ENCODE measurements at places on chromosomes 2 and 18.
A peak's percentile ranks its signal among the peaks of the same experiment; 100 is the strongest.

GRCh38 chr2:8980096-8980495 lies 23.4 kb downstream of the MBOAT2 start:
- DNase-seq: no peak

GRCh38 chr2:215606219-215606618 lies 170.4 kb upstream of the FN1 start:
- no peak for DNase-seq

DNA sequence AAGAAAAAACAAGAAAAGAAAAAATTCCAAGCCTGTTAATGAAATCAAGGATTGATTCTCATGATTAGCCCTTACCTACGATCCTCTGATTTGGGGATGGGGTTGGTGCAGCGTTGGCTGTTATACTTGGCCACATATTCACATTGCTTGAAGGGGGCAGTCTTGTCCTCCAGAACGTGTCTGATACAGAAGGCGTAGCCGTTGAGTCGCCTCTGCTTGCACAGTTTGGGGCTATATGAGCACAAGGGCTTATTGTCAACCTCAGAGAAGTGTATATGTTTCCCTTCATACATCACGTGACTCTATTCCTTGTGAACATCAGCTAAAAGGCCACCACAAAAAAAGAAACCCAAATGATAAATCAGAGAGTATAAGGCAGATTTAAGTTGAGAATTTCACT lies 23.2 kb downstream of the INO80D start:
- no peak for DNase-seq

- no peak for DNase-seq
These were observed 40.6 kb upstream of the SNED1 start for GRCh38 chr2:240957656-240958365.

DNA sequence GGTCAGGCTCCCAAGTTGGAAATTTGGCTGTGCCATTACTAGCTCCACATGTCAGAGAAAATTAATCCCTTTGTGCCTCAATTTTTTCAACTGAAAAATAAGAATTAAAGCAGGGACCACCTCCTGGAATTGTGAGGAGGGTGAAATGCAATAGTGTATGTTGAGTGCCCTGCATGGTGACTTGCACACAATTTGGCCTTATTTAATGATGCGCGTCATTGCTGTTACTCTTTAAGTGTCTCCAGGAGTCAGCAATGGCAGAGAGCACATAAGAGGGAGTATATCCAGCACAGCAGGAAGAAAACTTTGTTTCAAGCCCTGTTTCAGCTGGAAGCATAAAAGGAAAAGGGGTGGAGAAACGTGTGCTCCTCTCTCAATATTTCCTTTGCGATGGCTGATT lies 215.8 kb downstream of the ALK start:
- DNase-seq: no peak

DNA sequence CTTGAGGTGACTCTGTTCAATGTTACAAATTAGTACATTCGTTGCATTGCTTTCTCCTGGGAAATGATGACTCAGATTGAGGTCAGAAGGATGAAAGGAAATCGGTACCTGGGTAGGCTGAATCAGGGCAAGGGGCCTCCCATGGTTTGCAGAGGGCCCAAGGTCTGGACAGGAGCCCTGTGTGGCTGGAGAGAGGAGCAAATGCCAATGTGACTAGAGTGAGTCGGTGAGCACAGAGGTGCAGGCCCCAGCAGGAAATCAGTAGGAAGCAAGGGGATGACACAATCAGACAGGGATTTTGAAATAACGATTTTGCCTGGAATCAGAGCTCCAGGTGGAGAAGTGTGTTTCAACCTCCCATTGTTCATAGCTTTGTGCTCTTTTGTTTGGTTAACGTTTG lies 118.9 kb downstream of the CCDC102B start:
- DNase-seq: no peak

DNA sequence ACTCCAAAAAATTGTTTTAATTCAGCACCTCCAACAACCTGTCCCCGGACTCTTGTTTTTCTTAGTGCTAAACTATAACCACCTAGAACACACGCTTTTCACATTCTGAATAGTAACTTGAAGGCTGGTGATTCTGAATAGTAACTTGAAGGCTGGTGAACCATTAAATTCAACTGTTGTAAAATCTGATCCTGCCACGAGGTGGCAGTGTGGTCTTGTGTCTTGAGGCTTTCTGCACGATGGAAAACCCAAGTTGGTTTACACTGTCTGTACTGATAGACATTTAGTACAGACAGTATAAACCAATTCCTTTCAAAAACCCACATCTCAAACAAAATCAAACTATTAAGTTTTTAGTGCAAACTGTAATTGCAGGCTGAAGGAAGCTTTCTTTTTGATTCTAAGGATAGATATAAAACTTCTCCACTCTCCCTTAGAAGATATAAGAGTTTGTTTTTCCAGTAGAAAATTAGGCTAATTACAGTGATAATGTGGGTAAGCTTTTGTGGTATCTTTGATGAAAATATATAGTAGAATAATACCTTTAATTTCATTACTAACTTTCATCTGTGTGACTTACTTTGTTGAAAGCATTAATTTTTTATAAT lies 57.6 kb downstream of the VAPA start:
- DNase-seq: peak; percentile 81

- DNase-seq: no peak
These were observed 18.5 kb downstream of the RRM2 start for GRCh38 chr2:10140841-10141610.

- DNase-seq: no peak
These were observed 11.7 kb downstream of the CYP26B1 start for GRCh38 chr2:72135921-72136320.

DNA sequence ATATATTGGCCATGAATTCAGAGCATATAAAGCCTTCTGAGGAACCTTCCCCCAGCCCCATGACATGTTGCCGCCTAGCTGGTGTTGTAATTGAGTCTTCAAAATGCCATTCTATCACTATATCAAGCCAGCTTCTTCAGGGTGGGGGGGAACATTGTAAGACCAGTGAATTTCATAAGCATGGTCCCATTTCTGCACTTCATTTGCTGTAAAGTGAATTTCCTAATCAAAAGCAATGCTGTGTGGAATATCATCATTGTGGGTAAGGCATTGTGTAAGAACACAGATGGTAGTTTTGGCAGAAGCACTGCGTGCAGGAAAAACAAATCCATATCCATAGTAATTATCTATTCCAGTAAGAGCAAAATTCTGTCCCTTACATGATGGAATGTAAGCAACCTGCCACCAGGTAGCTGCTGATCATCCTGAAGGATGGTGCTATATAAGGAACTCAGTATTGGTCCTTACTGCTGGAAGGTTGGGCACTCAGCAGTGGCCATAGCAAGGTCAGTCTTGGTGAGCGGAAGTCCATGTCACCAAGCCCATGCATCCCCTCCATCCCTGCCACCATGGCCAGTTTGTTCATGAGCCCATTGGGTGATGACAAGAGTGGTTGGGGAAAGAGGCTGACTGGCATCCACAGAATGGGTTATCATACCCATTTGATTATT lies 159.4 kb downstream of the COPS8 start:
- DNase-seq: no peak

DNA sequence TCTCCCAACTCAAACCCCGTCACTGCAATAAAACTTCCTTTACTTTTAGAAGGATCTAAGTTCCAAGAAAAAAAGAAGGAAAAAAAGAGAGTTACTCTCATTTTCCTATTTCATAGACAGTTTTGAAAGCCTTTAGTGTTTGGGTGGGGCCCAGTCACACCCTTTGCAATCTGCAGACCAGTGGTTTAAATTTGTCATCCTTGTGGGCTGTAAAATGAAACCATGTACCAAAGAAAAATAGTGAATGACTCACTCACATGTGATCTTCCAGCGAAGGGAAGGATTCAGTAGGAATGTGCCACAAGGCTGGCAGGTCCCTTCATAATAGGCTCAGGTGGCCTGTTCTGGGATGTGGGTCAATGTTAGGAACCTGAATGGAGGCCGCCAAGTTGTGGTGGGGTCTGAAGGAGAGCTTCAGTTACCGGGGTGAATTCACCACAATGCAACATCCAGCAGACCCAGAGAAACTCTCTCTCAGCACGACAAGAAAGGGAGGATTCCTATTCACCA lies 28.3 kb downstream of the ANXA4 start:
- peak; percentile 83 for DNase-seq

DNA sequence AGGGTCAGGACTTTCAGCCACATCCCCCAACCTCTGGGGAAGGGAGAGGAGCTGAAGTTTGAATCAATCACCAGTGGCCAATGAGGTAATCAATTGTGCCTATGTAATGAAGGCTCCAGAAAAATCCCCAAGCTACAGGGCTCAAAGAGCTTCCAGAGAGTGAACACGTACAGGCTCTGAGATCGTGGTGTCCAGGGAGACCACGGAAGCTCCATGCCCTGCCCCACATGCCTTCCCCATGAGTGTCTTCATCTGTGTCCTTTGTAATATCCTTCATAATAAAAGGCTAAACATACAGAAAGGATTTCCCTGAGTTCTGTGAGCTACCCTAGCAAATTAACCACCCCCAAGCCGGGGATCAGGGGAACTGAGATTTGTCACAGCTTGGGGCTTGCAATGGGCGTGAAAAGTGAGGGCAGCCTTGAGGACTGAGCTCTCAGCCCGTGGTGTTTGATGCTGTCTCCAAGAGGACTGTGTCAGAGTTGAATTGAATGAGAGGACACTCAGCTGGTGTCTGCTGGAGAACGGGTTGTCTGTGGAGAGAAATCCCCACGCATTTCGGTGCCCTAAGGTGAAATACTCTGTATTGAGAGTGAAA lies 25.5 kb upstream of the TUBB6 start:
- no peak for DNase-seq

GRCh38 chr2:169229590-169229989 lies 132.7 kb downstream of the LRP2 start:
- no peak for DNase-seq

GRCh38 chr2:216849987-216850386 lies 9.9 kb downstream of the TNP1 start:
- DNase-seq: no peak

DNA sequence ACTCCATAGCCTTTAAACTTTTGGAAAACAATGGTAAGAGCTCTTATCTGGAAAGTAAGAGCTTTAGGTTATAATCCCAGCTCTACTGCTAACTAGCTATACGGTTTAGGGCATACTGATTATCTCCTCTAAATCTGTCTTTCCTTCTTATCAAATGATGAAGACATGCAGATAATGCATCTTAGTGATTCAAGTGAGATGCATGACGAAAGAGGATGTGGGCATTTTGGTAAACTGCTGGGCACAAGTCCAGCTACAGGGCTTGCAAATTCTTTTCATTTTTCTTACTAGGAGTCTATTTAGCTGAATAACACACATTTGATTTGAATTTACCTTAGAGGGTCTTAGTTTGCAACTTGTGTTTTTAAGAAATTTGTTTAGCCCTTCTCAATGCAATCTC lies 1604.8 kb upstream of the ZEB2 start:
- no peak for DNase-seq

GRCh38 chr18:57811477-57812125 lies 8.5 kb upstream of the ATP8B1 start:
- peak; percentile 45 for DNase-seq

DNA sequence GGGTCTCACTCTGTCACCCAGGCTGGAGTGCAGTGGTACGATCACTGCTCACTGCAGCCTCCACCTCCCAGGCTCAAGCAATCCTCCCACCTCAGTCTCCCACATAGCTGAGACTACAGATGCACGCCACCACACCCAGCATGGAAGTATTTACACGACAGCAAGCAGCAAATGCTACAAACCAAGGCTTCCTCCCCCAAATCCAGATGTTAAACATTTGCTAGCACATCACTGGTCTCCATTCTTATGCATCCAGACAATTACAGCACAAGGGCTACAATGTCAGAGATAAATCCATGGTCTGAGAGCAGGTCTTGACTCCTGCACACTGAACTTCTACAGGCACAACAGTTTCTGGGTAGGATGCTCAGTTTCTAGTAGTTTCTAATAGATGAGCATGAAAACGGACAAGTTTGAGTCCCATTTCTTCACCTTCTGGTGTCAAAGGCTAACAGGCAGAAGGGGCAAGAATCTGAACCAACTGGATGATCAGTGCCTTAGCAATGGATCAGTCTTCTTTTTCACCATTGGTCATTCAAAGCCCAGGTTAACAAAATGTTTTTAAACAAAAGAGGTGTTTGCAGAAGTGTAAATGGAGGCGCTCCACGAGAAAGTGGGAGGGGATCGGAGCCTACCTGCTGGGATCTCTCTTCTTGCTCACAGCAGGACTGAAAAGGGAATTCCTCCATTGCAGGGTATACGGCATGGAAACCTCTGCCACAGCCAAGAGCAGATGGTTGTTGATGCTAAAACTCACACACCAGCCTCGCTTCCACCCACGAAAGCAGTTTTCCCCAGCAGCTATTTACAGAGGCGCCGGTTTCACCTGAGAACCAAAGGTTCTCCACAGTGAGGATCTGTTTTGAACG lies 135.0 kb upstream of the ARL4C start:
- no peak for DNase-seq

GRCh38 chr18:46506974-46507586 lies 149.9 kb downstream of the LOXHD1 start:
- DNase-seq: no peak

DNA sequence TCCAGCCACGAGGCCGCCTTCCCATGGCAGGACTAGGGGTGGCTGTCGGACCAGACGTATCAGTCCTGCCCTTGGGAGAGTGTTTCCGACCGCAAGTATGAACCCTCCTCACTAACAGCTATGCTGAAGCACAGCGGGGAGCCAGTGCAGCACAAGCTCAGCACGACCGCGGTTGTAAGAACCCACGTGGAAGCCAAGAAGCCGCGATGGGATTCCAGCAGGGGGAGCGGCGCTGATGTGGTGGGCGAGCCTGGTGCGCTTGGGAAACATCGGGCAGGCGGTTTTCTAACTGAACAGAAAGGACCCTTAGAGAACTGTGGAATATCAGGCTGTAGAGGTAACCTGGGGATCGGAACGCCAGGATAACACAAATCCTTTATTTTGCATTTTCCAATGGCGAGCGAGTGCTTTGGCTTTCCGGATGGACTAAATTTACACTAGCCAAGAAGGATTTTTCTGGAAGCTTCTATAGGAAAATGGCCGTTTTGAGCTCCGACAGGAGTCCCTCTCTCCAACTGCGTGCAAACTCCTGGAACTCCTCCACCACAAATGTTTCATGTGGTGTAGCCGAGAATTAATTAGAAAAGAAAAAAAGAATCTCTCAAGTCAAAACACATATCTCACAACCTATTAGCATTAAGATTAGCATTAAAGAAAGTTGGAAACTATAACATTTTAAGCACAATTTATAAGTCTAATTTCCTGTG lies 132.0 kb upstream of the MYCN start:
- no peak for DNase-seq

DNA sequence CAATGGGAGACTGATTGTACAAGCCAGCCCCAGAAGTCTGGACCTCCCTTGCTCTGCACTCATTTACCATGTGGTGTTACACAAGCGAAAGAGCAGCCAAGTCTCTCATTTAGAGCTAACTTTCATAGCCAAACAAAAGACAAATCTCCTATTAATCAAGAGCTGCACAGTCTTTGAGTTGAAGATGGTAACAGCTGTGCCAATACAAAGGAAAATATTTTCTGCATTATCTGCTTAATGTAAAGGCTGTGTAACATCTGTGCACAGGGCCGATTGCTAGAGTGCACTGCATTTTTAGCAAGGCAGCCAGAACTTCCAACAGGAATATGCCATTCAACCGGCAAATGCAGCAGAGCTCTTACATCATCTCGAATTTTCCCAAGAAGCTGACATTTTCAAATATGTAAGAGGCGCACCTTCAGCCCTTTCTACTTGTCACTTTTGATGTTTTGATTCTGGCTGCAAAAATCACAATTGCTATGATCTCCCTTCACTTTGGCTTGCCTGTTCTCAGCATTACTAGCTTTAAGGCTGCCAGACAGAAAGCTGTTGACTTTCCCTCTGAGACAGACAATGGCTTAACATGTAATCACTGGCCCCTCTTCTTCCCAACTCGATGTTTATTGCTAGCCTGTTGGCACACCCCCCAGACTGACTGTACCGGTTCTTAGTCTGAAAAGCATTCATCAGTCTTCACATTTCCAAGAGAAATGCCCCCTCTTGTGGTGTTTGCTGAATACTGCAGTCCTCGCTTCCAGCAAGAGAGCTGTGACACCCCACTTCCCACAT lies 96.9 kb upstream of the TANK start:
- peak; percentile 69 for DNase-seq
